ENCODE measurements at places on chromosomes 7 and 10.

DNA sequence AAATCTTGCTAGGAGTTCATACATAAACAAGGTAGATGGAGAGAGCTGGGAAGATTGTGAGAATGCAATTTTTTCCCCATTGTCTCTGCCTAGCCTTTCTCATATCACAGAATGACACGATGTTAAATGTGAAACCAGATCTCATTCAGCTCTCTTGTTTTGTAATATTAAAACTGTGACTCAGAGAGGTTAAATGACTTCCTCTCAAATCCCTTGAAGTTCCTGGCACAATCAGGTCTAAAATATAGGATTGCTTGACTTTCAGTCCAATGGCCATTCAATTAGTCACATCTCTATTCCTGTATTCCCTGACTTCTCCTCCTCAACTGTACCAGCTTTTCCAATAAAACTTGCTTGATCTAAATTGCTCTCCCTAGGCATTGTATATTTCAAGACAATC, 3.1 kb downstream of the ANKRD22 start:
- no peak for DNase-seq

DNA sequence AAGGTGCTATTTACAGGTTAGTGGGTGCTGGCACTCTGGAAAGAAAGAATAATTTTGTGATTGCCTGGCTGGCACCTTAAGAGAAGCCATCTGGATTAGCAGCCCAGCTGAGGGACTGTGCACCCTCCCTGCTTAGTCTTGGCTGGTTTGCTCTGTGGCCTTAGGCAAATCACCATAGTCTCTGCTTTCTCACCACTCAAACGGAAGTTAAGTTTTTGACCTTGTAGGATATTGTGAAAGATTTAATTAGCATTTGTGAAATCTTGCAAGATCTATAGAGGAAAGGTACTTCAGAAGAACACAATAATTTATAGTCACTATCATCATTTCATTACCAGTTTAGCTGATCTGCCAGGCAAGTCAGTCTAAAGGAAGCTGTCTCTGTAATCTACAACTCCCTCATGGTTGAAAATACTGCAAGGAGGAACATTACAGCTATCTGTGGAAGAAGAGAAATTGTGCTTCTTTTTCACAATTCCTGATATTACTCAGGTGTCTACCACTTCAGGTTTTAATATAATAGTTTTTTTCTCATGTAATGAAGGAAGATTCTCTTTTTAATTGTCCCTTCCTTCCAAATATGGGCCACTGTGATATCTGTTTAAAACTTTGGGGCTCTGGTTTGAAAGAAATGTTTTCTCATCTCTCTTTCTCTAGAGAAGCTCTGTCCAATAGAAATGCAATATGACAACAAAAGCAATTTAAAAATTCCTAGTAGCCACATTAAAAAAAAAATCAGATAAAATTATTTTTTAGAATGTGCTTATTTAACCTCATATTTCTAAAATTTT, 219.6 kb downstream of the PTEN start:
- DNase-seq, result no peak

- DNase-seq, result peak; percentile 87
Measured at GRCh38 chr7:127253281-127254162, 781 bp upstream of the GRM8 start.

DNA sequence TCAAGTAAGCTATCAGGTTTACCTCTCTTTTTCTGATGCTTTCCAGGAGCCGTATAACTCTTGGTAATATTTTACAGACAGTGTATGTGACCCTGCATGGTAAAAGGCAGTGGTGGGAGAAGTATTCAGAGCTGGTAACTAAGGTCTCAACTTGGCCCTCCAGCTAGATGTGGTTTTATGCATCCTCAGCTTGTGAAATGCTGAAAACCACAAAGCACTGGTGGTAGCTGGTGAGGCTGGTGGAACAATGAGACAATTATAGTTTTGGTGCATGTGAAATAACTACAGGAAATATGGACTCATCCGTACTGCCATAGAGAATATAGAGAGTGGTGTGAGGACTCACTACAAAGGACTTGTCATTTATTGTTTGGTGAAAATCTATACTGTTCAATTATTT, 383.0 kb upstream of the PCDH15 start:
- no peak for DNase-seq

DNA sequence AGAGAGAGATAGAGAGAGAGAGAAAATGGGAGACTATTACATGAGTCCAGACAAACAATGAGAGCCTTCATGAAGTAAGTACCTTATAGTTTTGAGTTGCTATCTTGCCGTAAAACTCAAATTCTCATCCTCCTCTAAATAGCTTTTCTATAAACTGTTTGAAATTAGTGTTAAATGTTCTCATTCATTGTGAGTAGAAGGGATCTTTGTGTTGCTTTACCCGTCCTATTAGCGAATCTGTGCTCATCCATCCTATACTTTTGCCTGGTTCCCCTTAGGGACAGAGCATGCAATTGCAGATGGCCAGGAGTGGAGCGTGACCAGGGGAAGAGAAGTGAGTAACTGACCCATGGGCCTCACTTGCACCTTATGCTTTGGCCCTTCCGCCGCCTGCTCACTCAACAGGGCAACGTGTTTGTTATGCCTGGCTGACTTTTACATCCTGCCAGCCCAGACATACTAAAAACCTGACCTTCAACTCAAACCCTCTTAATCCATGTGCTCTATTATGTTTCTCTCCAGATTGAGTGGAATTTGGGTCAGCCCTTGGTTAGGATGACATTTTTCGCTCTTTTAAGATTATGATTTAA, 244.2 kb upstream of the YAE1 start:
- no peak for DNase-seq

- no peak for DNase-seq
Measured at GRCh38 chr10:10223131-10223530, 794.5 kb upstream of the CELF2 start.

GRCh38 chr10:113045147-113046055, 95.4 kb downstream of the TCF7L2 start:
- no peak for DNase-seq

- DNase-seq, result no peak
Measured at GRCh38 chr7:80449836-80450235, 62.0 kb downstream of the GNAT3 start.

GRCh38 chr10:27258838-27259812, 18.5 kb upstream of the ACBD5 start:
- DNase-seq, result peak; percentile 75

GRCh38 chr7:140924821-140925421, at the start of gene BRAF:
Gene BRAF, minus strand, starts transcription at chr7:140924929. Its CDS starts 226 bp downstream, at chr7:140924703.
- DNase-seq, result peak; percentile 98

Measured in H1 (cell line).